ENCODE measurements at places on chromosomes 11 and 22.
A peak's percentile ranks its signal among the peaks of the same experiment; 100 is the strongest.

GRCh38 chr11:36300650-36301049 lies 4.6 kb downstream of the PRR5L start:
- no peak overlapping the region for H3K27ac ChIP-seq
- no peaks in the 10 kb centered on the region for H3K4me1 ChIP-seq
- no peak overlapping the region for H3K4me3 ChIP-seq

DNA sequence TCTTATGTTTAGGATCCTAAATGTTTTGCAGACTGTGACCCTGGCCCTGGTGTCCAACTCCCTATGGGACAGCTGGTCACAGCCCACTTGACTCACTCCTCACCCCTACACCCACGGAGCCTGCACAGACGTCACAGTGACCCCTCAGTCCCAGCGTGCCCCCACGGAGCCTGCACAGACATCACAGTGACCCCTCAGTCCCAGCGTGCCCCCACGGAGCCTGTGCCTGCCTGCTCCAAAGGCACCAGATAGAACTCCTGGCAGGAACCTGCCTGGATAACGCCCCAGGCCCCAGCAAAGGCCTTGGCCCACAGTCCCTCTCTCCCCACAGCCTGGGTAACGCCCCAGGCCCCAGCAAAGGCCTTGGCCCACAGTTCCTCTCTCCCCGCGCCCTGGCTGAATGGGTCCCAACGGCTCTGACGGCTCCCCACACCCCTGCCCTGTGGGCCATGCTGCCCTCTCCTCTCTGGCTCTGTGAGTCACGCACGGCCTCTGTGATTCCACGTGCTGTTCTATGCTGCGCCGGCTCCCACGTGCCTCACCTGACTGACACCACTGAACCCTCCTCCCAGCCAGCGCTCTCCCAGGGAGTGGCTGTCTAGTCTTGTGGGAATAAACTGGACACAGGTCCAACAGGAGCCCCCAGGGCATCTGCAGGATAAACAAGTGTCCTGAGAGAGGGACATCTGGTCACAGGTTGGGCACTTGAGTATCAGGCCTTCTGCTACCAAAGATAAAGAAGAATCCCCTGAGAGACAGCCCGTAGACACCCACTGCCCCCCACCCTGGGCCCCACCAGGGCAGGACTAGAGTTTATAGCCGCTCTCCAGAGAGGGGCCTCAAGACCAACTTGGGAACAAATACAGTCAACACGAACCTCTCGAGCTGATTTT lies 250.3 kb downstream of the BRD1 start:
- no peaks in the 10 kb centered on the region for H3K4me1 ChIP-seq
- H3K36me3 ChIP-seq: no peaks in the 10 kb centered on the region
- H3K27me3 ChIP-seq: no peaks in the 10 kb centered on the region
- H3K4me3 ChIP-seq: no peak overlapping the region

- no peak overlapping the region for H3K4me3 ChIP-seq
- no peaks in the 10 kb centered on the region for H3K36me3 ChIP-seq
- H3K27me3 ChIP-seq: no peaks in the 10 kb centered on the region
- no peak for DNase-seq
These were observed 776.1 kb downstream of the BRD1 start for GRCh38 chr22:49051491-49052022.

- DNase-seq: peak; percentile 31
- no peaks in the 10 kb centered on the region for H3K4me1 ChIP-seq
- no peak overlapping the region for H3K27ac ChIP-seq
- H3K4me3 ChIP-seq: no peak overlapping the region
These were observed 71.6 kb downstream of the C11orf58 start for GRCh38 chr11:16809886-16810668.

GRCh38 chr11:2445746-2446551 lies 1.1 kb downstream of the KCNQ1 start:
- H3K4me3 ChIP-seq: no peak overlapping the region
- no peak for DNase-seq
- no peaks in the 10 kb centered on the region for H3K4me1 ChIP-seq
- no peaks in the 10 kb centered on the region for H3K36me3 ChIP-seq

DNA sequence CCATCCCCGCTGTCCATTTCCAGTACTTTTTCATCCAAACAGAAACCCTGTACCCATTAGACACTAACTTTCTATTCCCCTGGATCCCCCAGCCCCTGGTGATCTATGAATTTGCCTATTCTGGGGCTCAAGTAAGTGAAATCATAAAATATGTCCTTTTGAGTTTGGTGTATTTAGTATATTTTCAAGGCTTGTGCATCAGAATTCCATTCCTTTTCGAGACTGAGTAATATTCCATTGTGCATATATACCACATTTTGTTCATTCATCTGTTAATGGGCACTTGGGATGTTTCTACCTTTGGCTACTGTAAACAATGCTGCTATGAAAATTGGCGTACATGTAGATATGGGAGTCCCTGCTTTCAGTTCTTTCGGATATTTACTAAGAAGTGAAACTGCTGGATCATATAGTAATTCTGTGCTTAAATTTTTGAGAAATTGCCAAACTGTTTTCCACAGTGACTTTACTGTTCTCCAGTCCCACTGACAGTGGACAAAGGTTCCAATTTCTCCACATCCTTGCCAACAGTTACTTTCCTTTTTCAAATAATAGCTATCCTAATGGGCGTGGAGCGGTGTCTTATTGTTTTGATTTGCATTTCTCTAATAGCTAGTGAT lies 16.1 kb downstream of the APLP2 start:
- no peaks in the 10 kb centered on the region for H3K27me3 ChIP-seq
- no peaks in the 10 kb centered on the region for H3K36me3 ChIP-seq
- no peaks in the 10 kb centered on the region for H3K4me1 ChIP-seq

DNA sequence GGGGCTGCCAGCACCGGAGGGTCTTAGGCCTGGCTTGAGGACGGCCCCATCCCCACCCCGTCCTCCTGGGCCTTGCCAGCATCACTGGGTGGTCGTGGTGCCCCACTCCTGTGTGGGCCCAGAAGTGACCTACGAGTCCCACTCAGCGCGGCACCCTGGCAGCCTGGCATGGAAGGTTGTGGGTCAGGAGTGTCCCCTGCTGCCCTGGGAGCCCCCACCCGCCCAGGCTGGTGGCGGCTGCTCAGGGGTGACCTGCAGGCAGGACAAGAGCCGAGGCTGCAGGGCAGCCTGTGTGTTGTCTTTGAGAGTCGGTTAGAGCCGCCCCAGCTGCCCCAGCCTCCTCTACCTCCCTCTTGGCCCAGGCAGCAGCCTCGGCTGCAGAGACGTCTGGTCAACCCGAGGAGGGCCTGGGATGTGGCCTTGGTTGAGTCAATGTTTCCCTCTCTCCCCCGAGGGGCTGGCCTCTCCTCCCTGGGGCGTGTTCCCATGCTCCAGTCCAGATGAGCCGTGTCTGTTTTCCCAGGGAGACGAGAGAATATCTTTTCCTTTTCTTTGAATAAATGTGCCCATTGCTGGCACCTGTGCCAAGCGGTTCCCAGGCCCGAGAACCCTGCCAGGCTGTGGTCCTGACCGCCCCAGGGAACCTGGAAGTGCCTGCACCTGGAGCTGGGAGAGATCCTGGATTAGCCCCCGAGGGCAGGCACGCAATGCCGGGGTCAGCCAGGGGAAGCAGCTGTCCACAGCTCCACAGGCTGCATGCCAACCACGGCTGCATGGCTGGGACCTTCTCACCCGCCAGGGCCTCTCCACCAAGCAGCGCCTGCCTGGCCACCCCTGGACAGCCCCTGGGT lies 35.7 kb upstream of the MUC5AC start:
- H3K36me3 ChIP-seq: no peaks in the 10 kb centered on the region
- no peak for DNase-seq
- H3K27ac ChIP-seq: no peak overlapping the region
- no peaks in the 10 kb centered on the region for H3K27me3 ChIP-seq

DNA sequence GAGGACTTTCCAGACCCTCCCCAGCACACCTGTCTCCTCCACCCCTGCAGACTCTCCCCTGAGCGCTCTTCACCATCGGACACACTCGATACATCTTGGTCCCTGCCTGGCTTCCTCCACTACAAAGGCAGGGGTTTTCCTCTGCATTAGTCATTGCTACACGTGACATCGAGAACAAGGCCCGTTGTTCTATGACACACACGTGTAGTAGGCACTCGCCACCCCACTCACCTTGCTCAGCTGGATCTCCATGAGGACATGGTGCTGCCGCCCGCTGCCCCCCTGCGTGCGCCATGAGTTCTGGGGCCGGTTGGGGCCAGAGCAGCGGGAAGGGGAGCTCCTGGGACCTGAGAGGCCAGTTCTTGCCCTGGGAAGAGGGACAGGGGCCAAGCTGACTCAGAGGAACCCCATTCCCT lies 16.7 kb downstream of the ATG2A start:
- peaks cover 3% of the 10 kb centered on the region for H3K4me1 ChIP-seq
- H3K36me3 ChIP-seq: peaks cover 4% of the 10 kb centered on the region
- H3K4me3 ChIP-seq: no peak overlapping the region
- H3K27me3 ChIP-seq: no peaks in the 10 kb centered on the region
- no peak for DNase-seq

GRCh38 chr11:72863916-72864315 lies 49.7 kb downstream of the ATG16L2 start:
- H3K27me3 ChIP-seq: no peaks in the 10 kb centered on the region
- H3K4me1 ChIP-seq: peaks cover 15% of the 10 kb centered on the region
- no peak for DNase-seq
- H3K36me3 ChIP-seq: no peaks in the 10 kb centered on the region
- no peak overlapping the region for H3K27ac ChIP-seq
- no peak overlapping the region for H3K4me3 ChIP-seq

DNA sequence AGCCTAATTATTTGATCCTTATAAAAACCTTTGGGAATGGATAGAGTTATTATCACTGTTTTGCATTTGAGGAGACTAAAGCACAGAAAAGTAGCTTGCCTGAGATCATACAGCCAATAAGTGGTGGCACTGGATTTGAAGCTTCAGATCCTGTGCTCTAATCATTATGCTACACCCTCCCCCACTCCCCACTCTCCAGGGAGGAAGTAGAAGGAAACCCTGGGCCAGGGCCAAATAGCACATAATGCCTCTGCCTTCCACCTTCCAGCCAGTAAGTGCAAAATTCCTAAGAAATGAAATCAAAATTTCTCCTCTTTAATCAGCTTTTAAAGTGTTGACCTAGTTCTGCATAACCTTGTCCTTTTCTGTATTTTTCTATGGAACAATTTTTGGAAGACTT lies 61.6 kb downstream of the SIK2 start:
- no peaks in the 10 kb centered on the region for H3K27me3 ChIP-seq
- no peaks in the 10 kb centered on the region for H3K4me1 ChIP-seq
- no peak overlapping the region for H3K27ac ChIP-seq
- peak; percentile 15 for DNase-seq
- H3K4me3 ChIP-seq: no peak overlapping the region

DNA sequence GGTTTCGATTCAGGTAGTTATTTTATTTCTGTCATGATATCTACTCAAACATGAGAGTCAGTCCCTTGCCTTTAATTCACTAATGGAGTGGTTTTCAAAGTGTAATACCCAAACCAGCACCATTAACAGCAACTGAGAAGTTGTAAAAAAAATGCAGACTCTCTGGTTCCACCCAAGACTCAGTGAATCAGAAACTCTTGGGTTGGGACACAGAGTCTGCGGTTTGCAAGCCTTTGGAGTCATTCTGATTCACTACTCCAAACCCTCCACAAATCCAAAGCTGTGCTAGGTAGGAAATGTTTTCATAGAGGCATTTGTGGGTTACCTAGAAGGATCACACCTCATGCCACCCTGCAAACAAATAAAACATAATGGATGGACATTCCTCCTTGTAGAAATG lies 340.1 kb downstream of the NTM start:
- no peak overlapping the region for H3K4me3 ChIP-seq
- no peaks in the 10 kb centered on the region for H3K4me1 ChIP-seq
- H3K27ac ChIP-seq: no peak overlapping the region
- peak; percentile 26 for DNase-seq
- no peaks in the 10 kb centered on the region for H3K36me3 ChIP-seq

DNA sequence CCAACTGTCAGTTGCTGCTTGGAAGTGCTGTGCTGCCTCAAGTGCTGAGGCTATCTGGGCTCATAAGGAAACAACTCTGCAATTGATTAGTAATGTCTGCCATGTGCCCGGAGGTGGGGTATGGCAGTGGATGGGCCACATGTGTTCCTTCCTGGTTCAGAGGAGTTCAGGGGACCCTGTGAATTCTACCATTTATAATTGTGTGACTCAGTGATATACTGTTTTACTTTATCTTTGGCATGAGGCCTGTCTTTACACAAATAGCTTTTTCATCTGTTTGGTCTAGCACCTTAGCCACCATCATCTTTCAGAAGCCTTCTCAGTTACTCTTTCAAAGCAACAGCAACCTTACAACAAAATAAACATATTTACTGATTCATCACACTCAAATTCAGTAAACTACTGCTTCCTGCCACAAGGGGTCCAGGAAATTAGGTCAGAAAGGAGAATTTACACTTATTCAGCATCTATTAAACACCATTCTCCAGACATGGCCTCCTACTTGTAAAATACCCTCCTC lies 20.9 kb downstream of the DKK3 start:
- H3K36me3 ChIP-seq: no peaks in the 10 kb centered on the region
- peaks cover 72% of the 10 kb centered on the region for H3K4me1 ChIP-seq
- peak; percentile 85 for DNase-seq
- peak overlapping the region; percentile 94 for H3K27ac ChIP-seq
- H3K4me3 ChIP-seq: no peak overlapping the region

DNA sequence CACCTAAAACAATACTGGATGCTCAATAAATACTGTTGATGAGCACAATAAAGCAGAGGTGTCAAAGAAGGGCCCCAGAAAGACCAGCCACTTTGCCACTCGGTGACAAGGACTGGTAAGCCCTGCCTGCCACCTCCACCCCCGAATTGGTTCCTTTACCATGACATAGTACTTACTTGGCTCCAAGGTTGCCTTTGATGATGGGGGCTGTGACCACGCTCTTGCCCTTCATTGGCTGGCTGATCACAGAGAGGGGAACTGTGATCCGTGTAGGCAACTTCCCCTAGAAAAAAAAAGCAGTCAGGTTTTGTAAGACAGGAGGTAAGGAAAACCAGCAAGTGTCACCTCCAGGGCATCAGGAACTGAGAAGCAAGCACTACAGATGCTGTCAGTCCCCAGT lies 29.7 kb downstream of the NFRKB start:
- H3K4me1 ChIP-seq: peaks cover 13% of the 10 kb centered on the region
- no peaks in the 10 kb centered on the region for H3K27me3 ChIP-seq
- no peak overlapping the region for H3K27ac ChIP-seq
- no peak for DNase-seq

- H3K36me3 ChIP-seq: no peaks in the 10 kb centered on the region
- H3K4me3 ChIP-seq: no peak overlapping the region
- no peak for DNase-seq
- peaks cover 12% of the 10 kb centered on the region for H3K4me1 ChIP-seq
These were observed 27.8 kb upstream of the PPARA start for GRCh38 chr22:46122511-46122971.
